ENCODE measurements at places on chromosomes 1 and 21.

- DNase-seq, result no peak
Observed at GRCh38 chr1:229665912-229666558, 40.0 kb downstream of the URB2 start.

DNA sequence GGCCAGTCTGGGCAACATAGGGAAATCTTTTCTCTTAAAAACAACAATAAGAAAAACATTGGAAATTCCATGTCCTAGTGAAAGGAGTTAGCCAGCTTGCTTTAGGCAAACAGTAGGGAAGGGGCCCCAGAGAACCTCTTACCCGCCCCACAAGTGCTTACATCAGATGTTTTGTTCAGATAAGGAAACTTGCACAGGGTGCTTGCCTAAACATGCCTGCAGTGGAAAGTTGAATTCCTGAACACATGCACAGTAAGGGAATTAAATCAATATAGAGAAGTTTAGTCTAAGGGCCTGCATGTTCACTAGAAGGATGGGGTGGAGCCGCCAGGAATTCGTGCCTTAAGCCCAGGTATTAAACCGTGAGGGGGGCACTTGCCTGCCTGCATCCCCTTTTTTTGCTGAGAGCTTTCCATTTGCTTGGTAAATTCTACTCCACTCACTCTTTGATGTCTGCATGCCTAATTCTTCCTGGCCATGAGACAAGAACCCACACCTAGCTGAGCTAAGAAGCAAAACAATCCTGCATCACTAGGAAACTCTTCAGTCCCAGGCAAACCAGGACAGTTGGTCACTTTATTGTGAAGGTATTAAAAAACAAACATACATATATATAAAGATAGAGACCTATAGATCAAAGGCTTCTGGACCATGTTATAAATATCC, 499.0 kb downstream of the SIPA1L2 start:
- no peak for DNase-seq

DNA sequence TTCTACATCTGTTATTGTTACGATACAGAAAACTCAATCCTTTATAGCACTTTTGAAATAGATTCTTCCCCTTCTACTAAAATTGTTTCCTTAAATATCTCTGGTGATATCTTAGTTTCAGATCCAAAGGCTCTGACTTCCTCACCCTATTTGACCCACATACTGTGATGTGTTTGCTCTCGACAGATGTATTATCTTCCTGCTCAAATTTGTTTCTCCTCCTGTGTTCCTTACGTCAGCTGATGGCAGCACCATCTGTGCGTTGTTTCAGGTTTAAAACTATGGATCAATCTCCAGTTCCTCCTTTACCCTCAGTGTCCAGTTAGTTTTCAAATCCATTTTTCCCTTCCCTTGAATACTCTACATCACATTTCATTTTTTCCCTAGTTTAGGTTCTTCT, 274.4 kb downstream of the RYR2 start:
- no peak for DNase-seq

DNA sequence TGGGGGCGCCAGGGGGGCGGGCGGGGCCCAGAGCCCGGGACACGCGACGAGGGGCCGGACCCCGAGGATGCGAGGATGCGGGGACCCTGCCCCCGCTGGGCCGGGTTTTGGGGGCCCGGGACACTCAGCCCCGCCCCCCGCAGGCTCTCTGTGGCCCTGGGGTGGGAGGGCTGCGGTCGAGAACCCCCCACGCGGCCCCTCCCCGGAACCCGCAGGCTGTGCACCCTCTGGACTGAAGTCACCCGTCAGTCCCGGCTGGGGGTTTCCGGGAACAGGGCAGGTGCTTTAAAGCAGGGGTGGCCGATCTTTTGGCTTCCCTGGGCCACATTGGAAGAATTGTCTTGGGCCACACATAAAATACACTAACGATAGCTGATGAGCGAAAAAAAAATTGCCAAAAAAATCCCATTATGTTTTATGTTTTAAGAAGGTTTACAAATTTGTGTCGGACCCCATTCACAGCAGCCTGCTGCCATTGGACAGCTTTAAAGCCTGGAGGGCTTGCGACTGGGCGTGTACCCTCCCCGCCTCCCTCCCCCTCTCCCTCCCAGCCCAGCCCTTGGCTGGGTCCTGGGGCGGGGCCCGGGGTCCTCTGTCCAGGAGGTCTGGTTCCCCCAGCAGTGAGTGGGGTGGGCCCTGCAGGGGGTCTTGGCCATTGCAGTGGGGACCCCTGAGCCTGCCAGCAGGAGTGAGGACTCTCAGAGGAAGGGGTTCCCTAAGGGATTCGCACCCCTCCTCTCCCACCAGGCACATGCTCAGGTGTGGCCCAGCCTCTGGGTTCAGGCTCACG, 21.6 kb upstream of the C1orf159 start:
- DNase-seq, result peak; percentile 84

GRCh38 chr1:16165548-16165947, 9.7 kb upstream of the EPHA2 start:
- DNase-seq, result no peak

DNA sequence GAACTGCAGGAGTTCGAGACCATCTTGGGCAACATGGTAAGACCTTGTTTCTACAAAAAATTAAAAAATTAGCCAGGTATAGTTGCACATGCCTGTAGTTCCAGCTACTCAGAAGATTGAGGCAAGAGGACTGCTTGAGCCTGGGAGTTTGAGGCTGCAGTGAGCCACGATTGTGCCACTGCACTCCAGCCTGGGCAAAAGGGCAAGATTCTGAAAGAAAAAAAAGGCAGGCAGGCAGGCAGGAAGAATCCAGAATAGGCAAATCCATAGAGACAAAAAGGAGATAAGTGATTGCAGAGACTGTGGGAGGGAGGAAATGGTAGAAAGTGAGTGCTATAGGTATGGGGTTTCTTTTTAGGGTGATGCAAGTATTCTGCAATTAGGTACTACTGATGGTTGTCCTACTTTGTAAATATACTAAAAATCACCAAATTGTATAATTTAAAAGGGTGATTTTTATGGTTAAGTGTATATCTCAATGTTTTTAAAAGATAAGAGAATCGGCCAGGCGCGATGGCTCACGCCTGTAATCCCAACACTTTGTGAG, 29.4 kb downstream of the ZZZ3 start:
- no peak for DNase-seq

GRCh38 chr1:28601696-28602095, 9.6 kb downstream of the RAB42 start:
- no peak for DNase-seq

GRCh38 chr1:173020138-173020750, 30.5 kb downstream of the TNFSF18 start:
- no peak for DNase-seq

- DNase-seq, result no peak
Observed at GRCh38 chr1:117832453-117832852, 97.0 kb downstream of the GDAP2 start.

- DNase-seq, result no peak
Observed at GRCh38 chr1:3158347-3158746, 89.3 kb downstream of the PRDM16 start.

DNA sequence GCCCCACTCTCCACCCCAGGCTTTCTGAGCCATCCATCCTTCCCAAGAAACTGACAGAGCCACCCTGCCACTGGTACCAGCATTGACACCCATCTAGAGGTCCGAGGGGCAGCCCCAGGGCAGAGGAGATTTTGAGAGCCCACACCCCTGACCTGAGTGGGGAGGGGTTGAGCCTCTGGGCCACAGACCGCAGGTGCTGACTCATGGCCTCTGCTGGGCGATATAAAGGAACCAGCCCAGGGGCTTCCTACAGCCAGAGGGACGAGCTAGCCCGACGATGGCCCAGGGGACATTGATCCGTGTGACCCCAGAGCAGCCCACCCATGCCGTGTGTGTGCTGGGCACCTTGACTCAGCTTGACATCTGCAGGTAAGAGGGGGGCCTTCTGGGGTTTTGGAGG, at the start of gene PADI4:
TSS of gene PADI4 (plus strand) at position 252 of the 400 bp plus-strand sequence. CDS start at position 278, 26 bp downstream.
- DNase-seq, result no peak

Measured in activated CD8-positive, alpha-beta memory T cell treated with anti-CD3 and anti-CD28 coated beads, Interleukin-2, amount 50 U/mL, for 48 hours (primary cell).